Left lung (tissue), 14 donors: ENCODE measurements at places on chromosomes 1 and 21.
A peak's percentile ranks its signal among the peaks of the same experiment; 100 is the strongest.

DNA sequence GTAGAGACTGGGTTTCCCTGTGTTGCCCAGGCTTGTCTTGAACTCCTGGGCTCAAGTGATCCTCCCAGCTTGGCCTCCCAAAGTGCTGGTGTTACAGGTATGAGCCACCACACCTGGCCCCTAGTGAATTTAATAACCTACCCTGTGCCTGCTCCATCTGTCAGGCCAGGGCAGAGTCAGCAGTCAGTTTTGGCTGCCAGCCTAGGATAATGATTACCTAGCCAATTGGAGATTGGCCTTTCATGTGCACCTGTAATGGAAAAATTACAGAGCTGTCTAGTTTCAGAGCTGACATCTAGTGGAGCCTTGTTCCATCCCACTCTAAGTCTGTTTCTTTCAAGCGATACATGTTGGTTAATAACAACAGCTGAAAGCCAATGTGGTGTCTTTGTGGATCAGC is 92.0 kb downstream of the DIRAS3 start:
- no peaks in the 10 kb centered on the region for H3K4me1 ChIP-seq
- no peaks in the 10 kb centered on the region for H3K27me3 ChIP-seq

GRCh38 chr1:109266965-109267364 is 16.0 kb downstream of the PSRC1 start:
- DNase-seq: no peak
- H3K27ac ChIP-seq: no peak overlapping the region
- no peaks in the 10 kb centered on the region for H3K27me3 ChIP-seq
- H3K4me1 ChIP-seq: peaks cover 8% of the 10 kb centered on the region
- H3K4me3 ChIP-seq: no peak overlapping the region

DNA sequence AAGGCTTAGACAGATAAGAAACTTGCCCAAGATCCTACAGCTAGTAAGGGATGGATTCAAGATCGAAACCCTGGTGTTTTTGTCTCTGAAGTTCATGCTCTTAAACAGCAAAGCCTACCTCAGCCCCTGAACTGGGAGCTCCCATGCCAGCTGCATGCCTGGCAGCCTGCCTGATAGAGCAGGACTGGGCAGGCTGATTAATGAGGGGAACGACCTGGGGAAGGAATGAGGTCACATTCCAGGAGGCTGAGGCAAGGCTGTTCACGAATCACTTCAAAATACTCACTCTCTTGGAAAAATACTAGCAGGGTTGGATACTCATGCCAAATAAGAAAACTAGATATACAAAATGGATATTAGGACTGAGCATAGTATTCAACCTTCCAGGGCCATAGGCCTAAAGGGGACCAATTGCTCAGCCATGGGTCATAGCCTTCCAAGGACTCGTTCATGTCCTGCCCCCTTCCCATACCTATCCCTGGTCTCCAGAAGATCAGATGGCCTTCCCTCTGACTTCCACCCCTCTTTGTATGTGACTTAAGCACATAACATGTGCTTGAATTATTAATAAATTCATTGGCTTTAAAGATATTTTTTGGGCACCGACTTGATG is 15.6 kb upstream of the TACSTD2 start:
- no peak overlapping the region for H3K4me3 ChIP-seq
- H3K27ac ChIP-seq: peak overlapping the region; percentile 49
- peaks cover 9% of the 10 kb centered on the region for H3K4me1 ChIP-seq
- DNase-seq: no peak
- H3K27me3 ChIP-seq: no peaks in the 10 kb centered on the region

GRCh38 chr1:2255420-2256369 is 27.6 kb downstream of the SKI start:
- H3K4me3 ChIP-seq: no peak overlapping the region
- peak overlapping the region; percentile 93 for H3K27ac ChIP-seq
- H3K4me1 ChIP-seq: peaks cover 16% of the 10 kb centered on the region
- no peaks in the 10 kb centered on the region for H3K27me3 ChIP-seq

DNA sequence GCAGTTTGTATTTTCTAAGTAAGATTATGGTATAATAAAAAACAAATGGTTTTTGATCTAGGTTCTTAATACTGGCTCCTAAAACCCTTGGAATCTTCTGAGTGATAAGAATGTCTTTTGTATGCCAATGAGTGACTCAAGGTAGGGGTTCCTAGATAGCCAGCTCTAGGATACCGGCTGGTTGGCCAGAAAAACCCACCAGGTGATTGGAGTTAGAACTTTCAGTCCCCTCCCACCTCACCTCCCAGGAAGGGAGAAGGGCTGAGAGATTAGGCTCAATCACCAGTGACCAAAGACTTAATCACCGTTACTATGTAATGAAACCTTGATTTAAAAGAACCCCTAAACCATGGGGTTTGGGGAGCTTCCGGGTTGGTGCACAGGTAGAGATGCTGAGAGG is 8.7 kb upstream of the BRDT start:
- H3K27ac ChIP-seq: no peak overlapping the region
- no peaks in the 10 kb centered on the region for H3K4me1 ChIP-seq
- H3K27me3 ChIP-seq: no peaks in the 10 kb centered on the region
- no peak for DNase-seq

- no peak for DNase-seq
- H3K36me3 ChIP-seq: no peaks in the 10 kb centered on the region
- H3K27me3 ChIP-seq: no peaks in the 10 kb centered on the region
- H3K27ac ChIP-seq: no peak overlapping the region
Measured at GRCh38 chr1:20834780-20835179, 47.7 kb upstream of the HP1BP3 start.

DNA sequence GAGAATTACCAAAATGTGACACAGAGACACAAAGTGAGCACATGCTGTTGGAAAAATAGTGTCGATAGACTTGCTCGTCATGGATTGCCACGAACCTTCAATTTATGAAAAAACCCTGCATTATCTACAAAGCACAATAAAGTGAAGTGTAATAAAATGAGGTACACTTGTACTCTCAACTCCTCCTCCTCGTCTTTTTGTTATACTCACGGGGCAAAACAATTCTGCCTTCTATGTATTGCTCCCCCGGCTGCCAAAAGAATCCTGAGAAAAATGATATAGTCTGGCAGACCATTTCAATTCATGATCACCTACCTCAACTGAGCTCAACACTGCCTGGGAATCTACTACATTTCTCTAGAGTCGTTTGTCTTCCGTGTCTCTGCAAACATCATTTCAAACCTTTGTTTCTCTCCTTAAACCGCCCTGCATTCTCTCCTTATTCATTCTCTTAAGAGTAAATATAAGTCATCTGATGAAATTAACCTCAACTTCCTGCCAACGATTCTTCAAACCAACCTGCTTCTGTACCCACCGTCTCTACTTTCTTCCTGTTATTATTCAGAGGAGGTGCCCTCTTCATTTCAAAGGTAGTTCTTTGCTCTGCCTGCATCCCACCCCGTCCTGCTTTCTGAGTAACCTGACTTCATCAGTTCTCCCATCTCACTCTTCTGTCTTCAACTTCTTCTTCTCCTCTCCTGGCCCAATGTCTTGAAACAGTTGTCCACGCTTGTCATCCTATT is 12.9 kb upstream of the IL19 start:
- H3K27ac ChIP-seq: no peak overlapping the region
- no peaks in the 10 kb centered on the region for H3K36me3 ChIP-seq
- H3K27me3 ChIP-seq: no peaks in the 10 kb centered on the region
- H3K4me3 ChIP-seq: no peak overlapping the region
- DNase-seq: no peak
- no peaks in the 10 kb centered on the region for H3K4me1 ChIP-seq

DNA sequence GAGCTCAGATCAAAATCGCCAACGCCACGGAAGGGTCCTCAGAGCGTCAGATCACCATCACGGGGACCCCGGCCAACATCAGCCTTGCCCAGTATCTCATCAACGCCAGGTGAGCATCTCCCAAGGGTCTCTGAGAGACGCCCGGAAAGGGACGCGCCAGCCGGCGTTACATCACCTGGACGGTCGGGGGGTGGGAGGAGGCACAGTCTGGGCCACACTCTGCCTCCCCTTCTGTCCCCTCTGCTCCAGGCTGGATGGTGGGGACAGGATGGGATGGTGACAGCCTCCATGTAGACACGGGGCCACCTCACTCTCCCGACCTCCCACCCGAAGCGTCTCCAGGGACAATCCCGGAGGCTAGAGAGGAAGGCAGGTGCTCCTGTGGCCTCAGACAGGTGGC is 41.5 kb upstream of the COL6A1 start:
- DNase-seq: no peak
- no peaks in the 10 kb centered on the region for H3K36me3 ChIP-seq
- H3K4me3 ChIP-seq: no peak overlapping the region
- H3K27me3 ChIP-seq: no peaks in the 10 kb centered on the region
- H3K4me1 ChIP-seq: no peaks in the 10 kb centered on the region

GRCh38 chr1:176612791-176613190 is 149.8 kb downstream of the PAPPA2 start:
- no peaks in the 10 kb centered on the region for H3K4me1 ChIP-seq
- no peak overlapping the region for H3K4me3 ChIP-seq
- DNase-seq: no peak
- no peaks in the 10 kb centered on the region for H3K36me3 ChIP-seq

DNA sequence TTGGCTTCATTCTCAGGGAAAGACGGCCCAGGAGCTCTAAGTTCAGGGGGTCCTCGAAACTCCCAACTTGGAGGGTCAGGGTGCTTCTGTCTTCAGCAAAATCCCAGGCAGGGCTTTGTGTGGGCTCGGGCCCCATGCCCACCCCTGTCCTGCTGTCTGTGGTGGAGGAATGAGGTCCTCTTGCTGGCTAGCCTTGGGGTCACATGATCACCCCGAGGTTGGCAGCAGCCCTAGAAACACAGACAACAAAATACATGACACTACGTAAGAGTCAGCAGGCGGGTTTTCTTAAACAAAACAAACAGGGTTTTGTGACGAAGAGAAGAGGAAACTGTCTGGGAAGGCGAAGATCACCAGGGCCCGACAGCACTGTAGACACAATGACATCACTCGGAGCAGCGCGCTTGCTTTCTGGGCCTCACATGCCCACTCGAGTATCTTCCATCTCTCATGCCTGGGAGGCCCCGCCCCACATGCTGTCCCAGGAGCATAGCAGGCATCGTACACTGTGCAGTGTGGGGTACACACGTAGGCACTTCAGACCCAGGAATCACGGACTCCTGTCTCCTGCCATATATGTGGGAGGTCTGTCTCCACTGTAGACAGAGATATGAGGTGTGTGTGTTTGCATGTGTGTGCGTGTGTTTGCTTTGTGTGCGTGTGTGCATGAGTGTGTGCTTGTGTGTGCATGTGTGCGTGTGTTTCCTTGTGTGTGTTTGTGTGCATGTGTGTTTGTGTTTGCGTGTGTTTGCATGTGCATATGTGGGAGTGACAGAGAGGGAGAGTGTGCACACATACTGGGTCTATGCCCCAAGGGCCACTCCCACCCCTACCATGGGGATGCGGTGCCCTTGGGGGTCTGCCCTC is 94.7 kb downstream of the SIK1 start:
- no peak overlapping the region for H3K27ac ChIP-seq
- no peak overlapping the region for H3K4me3 ChIP-seq
- peak; percentile 64 for DNase-seq
- H3K36me3 ChIP-seq: no peaks in the 10 kb centered on the region
- no peaks in the 10 kb centered on the region for H3K27me3 ChIP-seq

- peaks cover 53% of the 10 kb centered on the region for H3K4me1 ChIP-seq
- no peaks in the 10 kb centered on the region for H3K36me3 ChIP-seq
- no peak overlapping the region for H3K4me3 ChIP-seq
- no peaks in the 10 kb centered on the region for H3K27me3 ChIP-seq
- no peak overlapping the region for H3K27ac ChIP-seq
- no peak for DNase-seq
Measured at GRCh38 chr1:109786531-109787021, 22.9 kb upstream of the EPS8L3 start.

DNA sequence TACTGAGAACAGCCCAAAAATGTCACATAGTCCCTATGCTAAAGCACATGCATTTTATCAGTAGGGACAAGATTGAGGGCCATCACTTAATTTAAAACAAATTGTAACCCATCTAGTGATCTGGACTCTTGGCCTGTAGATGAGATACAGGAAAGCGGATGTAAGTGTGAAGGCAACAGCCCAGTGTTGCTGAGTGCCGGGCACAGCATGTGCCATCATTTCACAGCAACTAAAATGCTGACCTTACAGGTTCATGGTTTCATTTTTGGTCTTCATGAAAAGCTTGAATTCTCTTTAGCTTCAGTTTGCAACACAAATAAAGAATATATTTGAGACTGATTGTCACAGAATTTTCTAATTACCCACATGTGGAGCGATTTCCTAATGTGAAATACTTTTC is 5.8 kb downstream of the COG2 start:
- H3K4me3 ChIP-seq: no peak overlapping the region
- H3K27me3 ChIP-seq: no peaks in the 10 kb centered on the region
- H3K4me1 ChIP-seq: peaks cover 11% of the 10 kb centered on the region
- H3K36me3 ChIP-seq: peaks cover 6% of the 10 kb centered on the region

DNA sequence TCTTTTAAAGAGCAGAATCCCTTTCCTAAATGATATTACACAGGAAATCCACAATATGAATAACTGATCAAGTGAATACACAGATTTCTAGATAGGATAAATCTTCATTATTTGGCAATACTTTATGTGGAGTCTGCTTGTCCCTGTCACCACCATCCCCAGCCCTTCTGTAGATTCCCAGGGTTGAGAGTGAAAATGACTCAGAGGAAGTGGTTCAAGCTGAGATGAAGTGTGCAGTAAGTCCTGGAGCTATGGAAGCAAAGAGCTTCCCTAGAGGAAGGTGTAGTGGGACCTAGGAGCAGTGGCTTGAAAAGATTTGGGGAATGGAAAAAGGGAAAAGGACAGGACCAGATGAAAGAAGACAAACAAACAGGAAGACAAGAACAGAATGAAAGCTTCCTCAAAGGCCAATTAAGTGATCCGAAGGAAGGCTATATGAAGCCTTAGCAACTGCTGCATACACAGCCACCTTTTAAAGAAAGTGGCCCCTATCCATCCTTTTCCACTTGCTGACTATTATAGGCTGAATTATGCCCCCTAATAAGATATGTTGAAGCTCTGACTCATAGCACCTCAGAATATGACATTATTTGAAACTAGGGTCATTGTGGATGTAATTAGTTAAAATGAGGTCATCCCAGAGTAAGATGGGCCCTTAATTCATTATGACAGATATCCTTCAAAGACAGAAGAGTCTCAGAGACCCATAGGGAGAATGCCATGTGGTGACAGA is 96.5 kb upstream of the CAMK1G start:
- H3K4me1 ChIP-seq: no peaks in the 10 kb centered on the region
- no peaks in the 10 kb centered on the region for H3K27me3 ChIP-seq
- no peak for DNase-seq
- no peaks in the 10 kb centered on the region for H3K36me3 ChIP-seq
- H3K27ac ChIP-seq: no peak overlapping the region

- no peaks in the 10 kb centered on the region for H3K4me1 ChIP-seq
- H3K4me3 ChIP-seq: no peak overlapping the region
- H3K27me3 ChIP-seq: peaks cover 49% of the 10 kb centered on the region
- H3K36me3 ChIP-seq: no peaks in the 10 kb centered on the region
- H3K27ac ChIP-seq: no peak overlapping the region
- DNase-seq: no peak
Measured at GRCh38 chr1:17148950-17149608, 29.8 kb upstream of the PADI2 start.

- no peak for DNase-seq
- no peak overlapping the region for H3K27ac ChIP-seq
- no peaks in the 10 kb centered on the region for H3K4me1 ChIP-seq
- no peaks in the 10 kb centered on the region for H3K27me3 ChIP-seq
- no peaks in the 10 kb centered on the region for H3K36me3 ChIP-seq
Measured at GRCh38 chr1:150464422-150464826, 22.8 kb upstream of the TARS2 start.
